ENCODE measurements at places on chromosomes 3 and 15.

DNA sequence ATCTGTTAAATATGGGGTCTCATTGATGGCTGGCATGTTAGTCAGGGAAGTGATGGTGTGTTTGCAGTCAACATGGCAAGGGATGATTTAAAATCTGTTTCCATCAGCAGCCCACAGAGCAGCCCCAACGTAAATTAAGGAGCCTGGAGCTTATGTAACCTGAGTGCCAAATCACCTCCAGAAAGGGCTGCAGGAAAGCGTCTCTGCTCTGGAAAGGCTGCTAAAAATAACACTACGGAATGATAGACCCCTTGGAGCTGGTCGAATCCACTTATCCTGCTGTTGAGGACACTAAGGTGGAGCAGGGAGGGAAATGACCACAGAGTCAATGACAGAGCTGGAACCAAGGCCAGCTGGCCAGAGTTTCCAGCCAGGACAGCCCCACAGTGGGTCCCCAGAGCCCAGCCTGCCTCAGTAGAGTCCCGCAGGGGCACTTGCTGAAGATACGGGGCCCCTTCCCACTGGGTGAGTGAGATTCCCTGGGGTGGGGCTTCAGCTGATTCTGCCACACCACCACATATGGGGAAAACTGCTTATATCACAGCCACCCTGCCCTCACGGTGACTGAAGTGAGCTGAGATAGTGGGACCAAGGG, 63.5 kb downstream of the EPHB1 start:
- no peak for DNase-seq

DNA sequence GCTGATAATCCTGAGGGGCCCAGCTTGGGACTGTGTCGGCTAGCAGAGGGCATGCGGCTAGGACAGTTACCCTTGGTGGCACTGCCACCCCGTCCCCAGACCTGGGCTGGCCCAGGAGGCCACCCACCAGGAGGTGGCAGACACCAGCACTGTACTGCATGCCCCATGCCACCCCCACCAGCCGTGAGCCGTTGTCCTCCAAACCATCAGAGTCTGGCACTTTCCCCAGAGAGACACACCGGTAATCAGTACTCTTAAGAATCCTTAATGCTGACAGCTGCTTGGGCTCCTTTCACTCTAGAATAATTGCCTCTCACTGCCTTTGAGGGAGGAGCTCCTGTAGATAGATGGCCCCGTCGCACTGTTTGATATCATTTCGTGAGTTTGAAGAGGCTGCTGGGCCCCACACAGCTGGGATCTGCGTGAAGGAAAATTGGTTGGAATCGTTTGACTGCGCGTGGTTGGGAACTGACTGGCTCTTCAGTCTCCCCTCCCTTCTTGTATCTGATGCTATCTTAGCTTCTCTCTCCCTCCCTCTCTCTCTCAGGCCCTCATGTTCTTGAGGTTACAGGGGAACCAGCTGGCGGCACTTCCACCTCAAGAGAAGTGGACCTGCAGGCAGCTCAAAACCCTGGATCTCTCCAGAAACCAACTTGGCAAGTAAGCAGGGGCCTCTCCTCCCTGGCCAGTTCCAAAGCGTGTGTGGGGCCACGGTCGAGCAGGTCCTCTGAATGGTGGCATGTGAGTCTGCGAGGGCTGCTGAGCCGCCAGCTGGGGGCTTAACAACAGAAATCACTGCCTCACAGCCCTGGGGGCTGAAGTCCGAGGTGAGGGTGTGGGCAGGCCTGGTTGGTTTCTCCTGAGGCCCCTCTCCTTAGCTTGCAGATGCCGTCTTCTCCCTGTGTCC, 94.9 kb downstream of the LRRK1 start:
- no peak for DNase-seq

DNA sequence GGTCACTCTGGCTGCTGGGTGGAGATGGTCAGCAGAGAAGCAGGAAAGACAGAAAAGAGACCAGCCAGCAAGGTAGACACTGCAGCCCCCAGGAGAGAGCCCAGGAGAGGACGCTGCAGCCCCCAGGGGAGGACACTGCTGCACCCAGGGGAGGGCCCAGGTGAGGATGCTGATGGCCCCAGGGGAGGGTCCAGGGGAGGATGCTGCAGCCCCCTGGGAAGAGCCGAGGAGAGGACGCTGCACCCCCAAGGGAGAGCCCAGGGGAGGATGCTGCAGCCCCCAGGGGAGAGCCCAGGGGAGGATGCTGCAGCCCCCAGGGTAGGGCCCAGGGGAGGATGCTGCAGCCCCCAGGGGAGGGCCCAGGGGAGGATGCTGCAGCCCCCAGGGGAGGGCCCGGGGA, 196.7 kb upstream of the NSMCE3 start:
- DNase-seq = no peak

DNA sequence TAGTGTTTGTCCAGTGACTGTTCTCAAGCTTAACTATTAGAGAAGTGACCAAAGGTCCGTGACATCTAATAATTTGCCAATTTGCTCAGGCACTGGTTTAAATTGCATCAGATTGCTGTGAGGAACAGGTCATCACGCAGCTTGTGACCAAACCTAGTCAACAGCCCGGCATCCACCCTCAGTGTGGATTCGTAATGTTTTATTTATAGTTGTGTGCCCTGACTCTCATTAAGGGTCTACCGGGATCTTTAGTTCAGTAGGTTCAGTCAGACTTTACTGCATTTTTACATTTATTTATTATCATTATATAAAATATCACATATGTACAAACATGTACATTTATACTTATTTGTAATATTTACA, 46.4 kb upstream of the PGPEP1L start:
- no peak for DNase-seq

DNA sequence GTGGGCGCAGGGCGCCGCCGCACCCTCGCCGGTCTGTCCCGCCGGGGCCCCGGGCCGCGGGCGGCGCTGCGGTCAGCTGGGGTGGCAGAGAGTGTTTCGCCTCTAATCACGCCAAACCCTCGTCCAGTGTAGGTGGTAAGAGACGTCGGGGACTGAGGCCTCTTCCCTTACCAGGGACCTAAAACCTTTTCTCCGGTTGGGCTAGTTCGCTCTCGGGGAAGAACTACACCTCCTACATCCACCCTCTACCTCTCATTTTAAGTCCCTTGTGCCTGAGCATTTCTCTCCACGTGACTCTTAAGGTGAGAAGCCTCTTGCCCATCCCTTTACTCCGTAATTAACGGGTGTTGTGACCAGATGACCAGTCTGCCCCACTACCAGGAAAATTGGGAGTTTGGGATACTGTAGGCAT, 520 bp downstream of the TMEM42 start:
- DNase-seq = no peak

GRCh38 chr15:55257938-55258337, 31.7 kb downstream of the RAB27A start:
- no peak for DNase-seq

GRCh38 chr3:189270248-189270832, 98.6 kb downstream of the TPRG1 start:
- no peak for DNase-seq

GRCh38 chr3:122356402-122356801, 26.6 kb downstream of the MIX23 start:
- DNase-seq = no peak

DNA sequence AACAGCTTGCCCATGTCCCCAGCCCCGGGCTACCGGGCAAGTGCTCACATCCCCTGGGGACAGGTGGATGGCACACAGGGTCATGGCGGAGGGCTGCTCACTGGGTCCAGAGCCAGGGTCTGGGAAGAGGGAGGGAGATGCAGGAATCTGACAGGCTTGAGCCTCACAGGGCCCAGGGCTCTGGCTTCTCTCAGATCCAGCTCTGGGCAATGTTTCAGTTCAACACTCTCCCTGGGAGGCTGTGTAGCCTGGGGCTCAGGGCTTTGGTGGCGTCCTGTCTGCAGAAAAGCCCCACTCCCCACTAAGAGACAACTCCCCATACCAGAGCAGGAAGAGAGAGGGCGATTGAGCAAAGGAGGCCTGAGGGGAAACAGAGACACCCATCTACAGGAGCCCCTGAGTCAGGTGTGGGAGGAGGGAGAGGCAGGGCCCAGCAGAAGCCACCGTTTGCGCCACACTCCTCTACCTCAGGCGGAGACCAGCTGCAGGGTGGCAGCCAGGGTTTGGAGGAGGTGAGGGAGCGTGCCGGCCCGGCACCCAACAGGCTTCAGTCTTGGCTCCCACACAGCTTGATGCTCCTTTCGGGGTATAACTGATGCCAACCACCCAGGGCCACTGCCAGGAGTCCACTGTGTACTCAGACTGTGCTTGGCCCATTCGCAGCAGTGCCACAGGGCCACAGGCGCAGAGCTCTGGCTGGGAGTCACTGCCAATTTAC, 16.8 kb upstream of the SRP14 start:
- DNase-seq = no peak

DNA sequence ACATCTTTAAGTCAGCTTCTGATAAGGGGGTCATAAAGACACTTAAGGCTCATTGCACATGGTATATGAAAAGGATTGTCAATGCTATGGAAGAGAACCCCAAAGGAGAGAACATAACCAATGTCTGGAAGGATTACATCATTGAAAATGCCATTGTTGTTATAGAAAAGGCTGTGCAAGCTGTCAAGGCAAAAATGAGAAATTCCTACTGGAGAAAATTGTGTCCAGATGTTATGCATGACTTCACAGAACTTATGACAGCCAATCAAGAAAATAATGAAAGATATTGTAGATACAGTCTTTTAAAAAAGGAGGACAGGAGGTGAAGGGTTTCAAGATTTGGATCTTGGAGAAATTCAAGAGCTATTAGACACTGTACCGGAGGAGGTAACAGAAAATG, 96.3 kb upstream of the MBNL1 start:
- no peak for DNase-seq

GRCh38 chr15:83842281-83842680, 188.4 kb downstream of the ADAMTSL3 start:
- no peak for DNase-seq

- DNase-seq = no peak
Observed at GRCh38 chr15:98151096-98151495, 190.6 kb downstream of the ARRDC4 start.

GRCh38 chr3:20604659-20605058, 418.7 kb upstream of the SGO1 start:
- DNase-seq = no peak

DNA sequence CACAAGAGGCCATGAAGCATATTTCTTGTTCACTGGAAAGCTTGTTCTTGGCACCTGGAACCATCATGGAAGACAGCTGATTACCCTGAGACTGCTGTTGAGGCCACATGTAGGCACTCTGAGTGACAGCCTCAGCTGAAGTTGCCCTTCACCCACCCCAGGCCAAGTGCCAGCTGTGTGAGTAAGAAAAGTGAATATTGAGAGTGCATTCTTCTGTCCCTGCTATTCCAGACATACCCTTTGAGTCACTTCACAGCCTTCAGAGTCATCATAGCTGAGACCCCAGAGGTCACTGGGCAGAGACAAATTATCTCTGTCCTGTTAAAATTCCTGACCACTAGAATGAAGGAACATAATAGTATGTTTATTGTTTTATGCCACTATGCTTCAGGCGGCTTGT, 79.6 kb downstream of the NFKBIZ start:
- no peak for DNase-seq

DNA sequence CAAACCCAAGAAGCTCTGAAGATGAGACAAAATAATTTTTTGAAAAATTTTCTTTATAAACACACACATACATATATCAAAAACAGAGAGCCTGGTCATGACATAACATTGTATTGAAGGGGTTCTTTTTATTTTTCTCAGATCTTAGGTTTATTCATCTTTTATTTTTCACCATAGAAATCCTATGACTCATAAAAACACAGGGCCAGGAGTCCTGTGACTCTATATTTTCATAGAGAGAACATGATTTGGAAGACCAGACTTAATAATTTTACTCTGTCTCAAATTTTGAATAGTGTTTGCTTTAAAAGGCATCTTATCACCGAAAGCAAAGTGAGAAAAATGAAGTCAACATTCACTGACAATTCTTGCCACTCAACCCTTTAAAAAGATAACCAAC, 57.7 kb downstream of the SUCNR1 start:
- no peak for DNase-seq

DNA sequence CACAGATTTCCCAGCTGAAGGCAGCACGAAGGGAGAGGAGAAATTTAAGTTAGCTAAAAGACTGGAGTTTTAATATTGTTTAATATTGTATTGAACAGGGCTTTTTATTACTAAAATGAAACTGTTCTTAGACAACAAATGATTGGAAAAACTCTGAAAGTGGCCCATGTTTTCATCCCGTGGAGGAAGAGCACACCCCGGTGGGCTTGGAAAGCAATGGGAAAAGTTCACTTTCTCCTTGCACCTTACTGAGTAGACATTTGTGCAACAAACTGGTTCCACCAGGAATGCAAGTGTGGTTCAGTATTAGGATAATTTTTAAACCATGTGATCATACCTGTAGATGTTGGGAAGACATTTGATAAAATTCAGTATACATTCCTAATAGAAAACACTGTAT, 8.2 kb upstream of the ESYT3 start:
- no peak for DNase-seq

DNA sequence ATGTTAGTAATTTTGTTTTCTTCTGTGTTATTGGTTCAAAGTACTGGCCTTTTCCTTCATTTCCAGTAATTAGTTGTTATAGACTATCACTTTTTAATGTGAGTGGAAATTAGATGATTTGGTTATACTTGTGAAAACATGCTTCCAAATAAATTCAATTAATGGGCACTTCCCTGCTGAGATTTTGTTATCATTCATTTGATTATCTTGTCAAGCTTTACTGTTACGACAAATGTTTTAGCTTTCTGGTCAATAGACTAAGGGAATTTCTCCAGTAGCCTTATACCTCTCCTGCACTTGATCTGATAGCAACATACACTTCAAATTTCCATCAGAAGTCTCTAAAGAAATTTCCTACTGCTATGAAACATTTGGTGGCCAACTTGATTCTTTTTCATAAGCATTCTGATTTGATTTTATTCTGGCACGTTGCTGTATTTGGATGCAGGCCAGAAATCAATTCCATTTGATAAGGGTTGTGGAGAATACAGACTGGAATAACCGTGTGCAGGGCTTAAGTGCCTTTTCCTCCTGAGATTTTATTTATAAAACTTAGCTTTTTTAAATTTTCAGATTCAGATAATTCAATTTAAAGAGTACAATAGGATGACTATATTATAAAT, 573.8 kb upstream of the NAALADL2 start:
- DNase-seq = no peak

DNA sequence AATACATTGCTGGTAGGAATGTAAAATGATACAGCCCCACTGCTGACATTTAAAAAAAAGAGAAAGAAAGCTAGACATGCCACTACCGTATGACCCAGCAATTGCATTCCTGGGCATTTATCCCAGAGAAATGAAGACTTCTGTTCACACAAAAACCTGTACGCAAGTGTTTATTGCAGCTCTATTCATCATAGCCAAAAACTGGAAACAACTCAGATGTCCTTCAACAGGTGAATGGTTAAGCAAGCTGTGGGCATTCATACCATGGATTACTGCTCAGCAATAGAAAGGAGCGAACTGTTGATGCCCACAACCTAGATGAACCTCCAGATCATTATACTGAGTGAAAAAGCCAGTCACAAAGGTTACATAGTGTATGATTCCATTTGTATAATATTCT, 132.5 kb downstream of the MAP2K5 start:
- DNase-seq = no peak

DNA sequence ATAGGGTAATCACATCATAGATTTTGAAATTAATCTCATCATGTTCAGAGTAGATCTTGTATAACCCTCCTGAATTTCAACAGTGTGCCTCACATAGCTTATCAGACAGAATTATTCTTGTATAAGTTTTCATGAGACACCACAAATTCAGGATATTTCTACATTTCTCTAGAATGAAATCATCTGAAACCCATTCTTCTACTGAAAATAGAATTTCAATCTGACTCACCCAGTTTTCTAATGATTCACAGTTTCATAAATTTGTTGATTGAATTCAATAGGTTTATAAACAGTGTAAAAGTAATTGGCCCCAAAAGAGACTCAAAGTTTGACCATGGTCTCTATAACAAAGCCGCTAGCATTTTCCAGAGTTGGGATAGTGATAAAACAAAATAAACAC, 1082.6 kb upstream of the EPHA6 start:
- no peak for DNase-seq

Data from activated CD4-positive, CD25-positive, alpha-beta regulatory T cell (primary cell).